Fibroblast of the aortic adventitia (primary cell): ENCODE measurements at places on chromosomes 16 and 17.

DNA sequence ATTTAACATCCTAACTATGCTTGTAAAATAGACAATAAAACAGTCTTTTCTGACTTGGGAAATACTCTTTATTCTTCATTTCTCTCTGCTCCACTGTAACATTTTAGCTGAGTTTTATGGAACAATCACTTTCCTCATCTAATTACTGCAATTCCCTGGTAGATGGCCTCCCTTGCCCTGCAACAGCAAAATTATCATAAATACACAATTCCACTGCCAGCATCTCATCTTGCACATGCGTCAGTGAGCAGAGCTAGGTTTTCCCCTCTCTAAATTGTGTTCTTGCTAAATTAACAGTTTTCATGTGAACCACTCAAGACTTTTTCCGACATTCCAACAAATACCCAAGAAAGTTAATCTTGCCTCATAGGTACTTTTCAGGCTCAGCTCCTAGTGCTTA lies 920.9 kb upstream of the GOT2 start:
- DNase-seq = no peak

DNA sequence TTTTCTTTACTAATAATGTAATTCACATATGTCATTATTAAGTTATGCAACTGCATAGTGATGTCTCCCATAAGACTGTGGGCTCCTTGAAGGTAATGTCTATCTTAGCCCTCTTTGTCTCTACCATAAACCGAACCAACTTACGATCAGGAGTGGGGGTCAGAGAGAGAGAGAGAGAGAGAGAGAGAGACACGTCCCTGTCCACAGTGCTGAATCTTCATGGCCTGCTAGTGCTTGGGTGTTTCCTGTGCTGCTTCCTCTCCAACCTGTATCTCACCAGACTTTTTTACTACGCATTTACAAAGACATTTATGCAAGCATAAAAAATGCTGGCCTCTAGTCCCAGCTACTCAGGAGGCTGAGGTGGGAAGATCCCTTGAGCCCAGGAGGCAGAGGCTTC lies 52.2 kb upstream of the HAPSTR1 start:
- peak; percentile 39 for DNase-seq

- peak; percentile 68 for DNase-seq
Observed at GRCh38 chr17:62995377-62995885, 29.4 kb downstream of the TANC2 start.

DNA sequence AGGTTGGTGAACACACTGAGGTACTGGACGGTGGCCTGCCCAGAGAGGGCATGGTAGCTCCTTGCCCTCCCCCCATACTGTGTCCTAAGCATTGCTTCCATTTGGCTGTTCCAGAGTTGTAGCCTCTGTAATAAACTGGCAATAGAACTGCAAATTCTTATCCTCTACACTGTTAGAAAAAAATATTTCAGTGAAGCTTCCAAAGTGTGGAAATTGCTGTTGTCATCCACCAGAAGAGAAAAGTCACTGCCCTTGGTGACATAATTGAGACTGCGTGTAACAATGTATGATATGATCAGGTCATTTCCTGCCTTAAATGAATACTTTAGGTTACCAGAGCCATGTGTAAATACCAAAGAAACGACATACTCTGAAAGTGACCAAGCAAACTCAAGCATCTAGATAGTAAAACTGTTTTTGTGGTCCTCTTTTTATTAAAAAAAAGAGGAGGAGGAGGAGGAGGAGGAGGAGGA lies 65.9 kb downstream of the CEP95 start:
- DNase-seq = peak; percentile 64

DNA sequence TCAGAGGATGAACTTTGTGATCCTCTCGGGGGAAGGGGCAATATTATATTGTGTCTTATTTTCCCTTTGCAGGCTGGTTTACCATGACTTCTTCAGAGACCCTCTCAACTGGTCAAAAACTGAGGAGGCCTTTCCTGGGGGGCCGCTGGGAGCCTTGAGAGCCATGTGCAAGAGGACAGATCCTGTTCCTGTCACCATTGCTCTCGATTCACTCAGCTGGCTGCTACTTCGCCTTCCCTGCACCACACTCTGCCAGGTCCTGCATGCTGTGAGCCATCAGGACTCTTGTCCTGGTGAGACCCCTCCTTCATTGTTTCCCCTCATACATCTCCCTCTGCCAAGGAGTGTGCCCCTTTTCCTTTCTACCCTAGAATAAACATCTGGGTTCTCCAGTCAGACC lies 2.5 kb downstream of the ELP5 start:
- DNase-seq = no peak

- no peak for DNase-seq
Observed at GRCh38 chr17:29177871-29178749, 2.1 kb downstream of the MYO18A start.

DNA sequence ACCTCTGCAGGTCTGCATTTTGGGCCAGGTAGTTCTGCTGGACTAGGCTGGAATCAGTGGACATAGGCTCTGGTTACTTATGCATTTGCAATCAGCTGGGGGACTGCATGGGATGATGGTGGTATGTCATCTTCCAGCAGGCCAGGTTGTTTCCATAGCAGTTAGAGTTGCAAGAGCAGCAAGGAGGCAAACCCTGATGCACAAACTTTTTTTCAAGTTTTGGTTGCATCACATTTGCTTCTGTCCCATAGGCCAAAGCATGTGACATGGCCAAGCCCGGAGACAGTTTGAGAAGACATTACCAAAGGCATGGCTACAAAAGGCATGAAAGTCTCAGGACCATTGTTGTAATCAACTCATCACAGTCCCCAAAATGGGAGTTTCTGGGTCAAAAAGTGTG lies 58.2 kb downstream of the PRKCB start:
- DNase-seq = no peak

GRCh38 chr17:8687737-8688466 lies 56.7 kb downstream of the CCDC42 start:
- peak; percentile 51 for DNase-seq

GRCh38 chr17:3848229-3848835 lies 2.3 kb upstream of the NCBP3 start:
- no peak for DNase-seq

DNA sequence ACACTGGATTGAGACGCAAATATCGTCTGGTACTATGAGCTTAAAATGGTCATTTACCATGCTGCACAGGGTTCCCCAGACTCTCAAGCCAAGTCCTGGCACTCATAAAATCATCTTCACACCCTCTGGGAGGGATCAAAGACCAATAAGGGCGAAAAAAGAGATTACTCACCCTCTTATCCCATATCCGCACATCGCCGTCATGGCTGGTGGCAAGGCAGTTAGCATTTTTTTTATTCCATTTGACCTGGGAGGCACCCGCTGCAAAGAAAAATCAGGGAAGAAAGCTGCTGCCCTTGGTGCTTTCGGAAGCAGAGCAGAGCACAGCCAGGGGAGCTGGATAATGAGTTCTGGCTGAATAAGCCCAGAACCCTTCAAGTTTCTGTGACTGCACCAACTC lies 42.4 kb downstream of the WDR59 start:
- no peak for DNase-seq

- no peak for DNase-seq
Observed at GRCh38 chr16:77636615-77637014, 85.7 kb upstream of the NUDT7 start.
